ENCODE measurements at places on chromosomes 5 and 9.

DNA sequence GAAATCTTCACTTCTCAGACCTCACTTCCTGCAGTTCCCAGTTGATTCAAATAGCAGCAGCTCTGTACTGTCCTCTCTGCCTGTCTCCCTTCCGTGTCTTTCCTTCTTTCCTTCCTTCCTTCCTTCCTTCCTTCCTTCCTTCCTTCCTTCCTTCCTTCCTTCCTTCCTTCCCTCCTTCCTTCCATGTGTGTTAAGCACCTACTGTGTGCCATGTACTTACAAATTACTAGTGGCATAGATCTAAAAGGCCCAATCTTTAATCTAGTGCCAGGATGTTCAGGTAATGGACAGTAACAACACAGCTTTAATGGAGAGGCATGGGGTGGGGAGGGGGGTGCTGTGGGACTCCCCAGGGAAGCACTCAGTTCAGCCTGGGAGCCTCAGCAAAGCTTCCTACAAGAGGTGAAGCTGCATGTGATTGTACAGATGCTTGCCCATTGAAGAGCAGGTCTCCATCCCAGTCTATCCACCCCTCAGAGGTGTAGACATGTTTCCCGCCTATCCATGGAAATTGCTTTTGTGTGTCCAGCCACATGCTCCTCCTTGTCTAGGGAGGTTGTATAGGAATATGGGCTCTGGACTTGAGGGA lies 106.0 kb downstream of the RGS3 start:
- DNase-seq, result no peak

- no peak for DNase-seq
These were observed 774.5 kb upstream of the RGMB start for GRCh38 chr5:97998941-97999340.

DNA sequence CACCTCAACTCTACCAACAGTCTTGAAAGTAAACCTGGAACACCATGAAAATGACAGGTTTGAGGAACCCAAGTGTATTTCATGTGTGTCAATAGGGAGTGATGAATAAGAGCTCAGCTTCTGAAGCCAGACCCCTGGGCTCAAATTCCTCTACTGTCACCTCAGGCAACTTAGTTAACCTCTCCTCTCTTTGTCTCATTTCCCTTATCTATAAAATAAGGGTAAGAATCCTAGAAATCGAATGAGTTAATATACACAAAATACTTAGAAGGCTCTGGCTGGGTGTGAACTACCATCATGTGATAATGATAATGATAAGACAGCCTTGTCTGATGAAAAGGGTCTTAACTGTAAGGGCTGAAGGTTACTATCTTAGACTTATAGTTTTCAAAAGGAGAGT lies 66.3 kb downstream of the PIP5K1B start:
- no peak for DNase-seq

GRCh38 chr9:5112646-5113045 lies 72.8 kb downstream of the INSL6 start:
- DNase-seq, result no peak

- DNase-seq, result no peak
These were observed 213.6 kb downstream of the EBF1 start for GRCh38 chr5:158886086-158886485.

- no peak for DNase-seq
These were observed 6.3 kb upstream of the SMU1 start for GRCh38 chr9:33082538-33083326.

GRCh38 chr5:157570531-157571200 lies 4.9 kb downstream of the ADAM19 start:
- no peak for DNase-seq

DNA sequence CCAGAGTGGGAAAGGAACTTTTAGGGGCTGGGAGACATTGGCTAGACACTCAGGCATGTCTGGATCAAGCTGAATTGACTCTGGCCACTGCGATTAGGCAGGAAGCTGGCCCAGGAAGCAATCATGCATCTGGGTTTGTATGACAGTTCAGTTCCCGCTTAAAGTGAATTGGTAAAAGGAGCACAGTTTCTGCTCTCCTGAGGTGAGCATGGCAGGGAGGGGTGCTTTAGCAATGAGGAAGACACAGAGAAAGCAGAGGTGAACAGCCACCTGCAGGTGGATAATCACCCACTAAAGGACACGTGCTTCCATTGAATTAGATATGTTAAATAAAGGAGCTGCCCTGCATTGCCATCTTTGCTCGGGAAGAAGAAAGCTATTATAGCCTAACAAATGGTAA lies 248.1 kb upstream of the MAP3K1 start:
- no peak for DNase-seq

GRCh38 chr5:96252596-96252995 lies 180.5 kb downstream of the PCSK1 start:
- no peak for DNase-seq

DNA sequence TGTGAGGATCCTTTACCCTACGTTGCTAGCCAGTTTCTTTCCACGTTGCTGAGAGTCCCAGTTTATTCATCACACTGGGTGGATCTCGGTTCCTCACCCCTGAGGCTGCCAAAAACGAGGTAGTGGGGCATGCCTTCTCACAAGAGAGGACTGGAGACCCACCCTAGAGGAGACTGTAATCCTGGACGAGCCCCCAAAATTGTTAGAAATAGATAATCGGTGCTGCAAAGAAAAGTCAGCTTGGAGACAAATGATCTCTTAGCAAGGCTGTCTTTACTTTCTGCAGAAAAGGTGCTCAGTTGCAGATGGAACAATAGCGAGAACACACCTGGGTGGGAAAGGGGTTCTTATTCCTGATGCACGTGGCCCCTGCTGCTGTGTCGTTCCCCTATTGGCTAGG lies 101.8 kb downstream of the TMEM167A start:
- DNase-seq, result no peak

- DNase-seq, result no peak
These were observed 61.2 kb downstream of the ZNF366 start for GRCh38 chr5:72445969-72446368.

GRCh38 chr9:133355881-133356357 lies 368 bp downstream of the SURF1 start:
- no peak for DNase-seq

DNA sequence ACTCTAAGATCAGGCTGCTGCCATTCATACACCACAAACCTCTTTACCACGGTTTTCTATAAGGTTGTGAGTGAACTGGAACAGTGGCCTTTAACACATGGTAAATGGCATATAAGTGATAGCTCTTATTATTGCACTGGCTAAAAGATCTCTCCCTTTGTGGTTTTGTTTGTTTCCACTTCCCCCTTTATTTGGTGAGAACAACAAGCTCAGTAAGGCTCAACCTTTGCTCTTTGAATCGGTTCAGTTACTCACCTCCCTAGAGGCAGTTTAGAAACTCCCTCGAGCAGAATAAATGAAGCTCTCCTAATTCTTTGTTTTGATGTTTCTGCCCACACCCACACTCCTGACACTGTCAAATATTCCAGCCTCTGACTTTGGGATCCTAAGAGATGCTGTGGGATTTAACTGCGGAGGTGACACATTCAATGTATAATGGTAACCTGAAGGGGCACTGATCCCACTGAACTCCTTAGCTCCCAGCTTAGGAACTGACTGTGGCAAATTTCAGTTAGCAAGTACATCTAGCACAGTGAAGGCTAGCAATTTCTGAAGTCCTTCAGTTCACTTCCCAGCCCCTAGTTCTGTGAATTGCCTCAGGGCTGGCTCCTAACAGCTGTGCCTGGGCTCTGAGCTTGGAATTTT lies 22.5 kb upstream of the RAD23B start:
- no peak for DNase-seq

DNA sequence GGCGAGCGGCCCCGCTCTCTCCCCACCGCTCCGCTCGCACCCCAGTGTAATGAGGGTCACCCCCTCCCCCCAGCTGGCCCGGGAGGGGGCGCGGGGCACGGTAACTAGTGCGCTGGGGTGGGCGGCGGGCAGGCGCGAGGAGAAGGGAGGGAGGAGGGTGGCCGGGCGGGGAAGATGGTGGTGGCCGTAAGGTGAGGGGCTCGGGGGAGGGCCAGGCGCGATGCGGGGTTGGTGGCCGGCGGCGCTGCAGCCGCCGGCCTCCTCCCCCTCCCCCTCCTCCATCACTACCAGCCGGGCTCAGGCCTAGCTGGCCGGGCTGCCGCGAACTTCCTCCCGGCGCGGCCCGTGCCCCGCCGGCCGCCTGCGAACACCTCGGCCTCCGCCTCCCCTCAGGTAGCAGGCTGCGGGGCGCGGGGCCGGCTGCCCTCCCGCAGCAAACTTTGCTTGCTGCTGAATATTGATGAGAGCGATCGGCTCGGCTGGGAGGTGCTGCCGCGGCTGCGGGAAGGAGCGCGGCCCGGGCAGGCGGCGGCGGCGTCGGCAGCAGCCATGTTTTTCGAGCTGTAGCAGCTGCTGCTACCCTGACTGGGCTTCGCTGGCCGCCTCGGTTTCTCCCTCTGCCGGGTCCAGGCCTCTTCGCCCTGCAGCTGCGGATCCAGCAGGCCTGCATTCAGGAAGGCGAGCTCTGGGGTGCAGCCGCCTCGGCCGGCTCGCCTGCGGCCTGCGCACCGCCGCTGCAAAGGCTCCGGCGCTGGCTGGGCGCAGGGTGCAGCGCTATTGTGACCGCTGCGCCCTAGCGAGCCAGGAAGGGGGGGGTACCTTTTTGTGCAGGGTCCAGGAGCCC lies 502 bp downstream of the NSD1 start:
- peak; percentile 14 for DNase-seq

GRCh38 chr9:107306308-107306707 lies 23.2 kb downstream of the RAD23B start:
- no peak for DNase-seq

GRCh38 chr5:16712178-16712577 lies 95.4 kb upstream of the RETREG1 start:
- DNase-seq, result no peak

Measured in stimulated activated CD8-positive, alpha-beta memory T cell treated with anti-CD3 and anti-CD28 coated beads, Interleukin-4, amount 100 ng/mL, for 24 hours (primary cell).